ENCODE measurements at places on chromosomes 11 and 22.

- no peak for DNase-seq
These were observed at the start of gene OR5AK2 for GRCh38 chr11:56988614-56989013. Gene OR5AK2 (plus strand): TSS chr11:56988914. CDS start chr11:56988914, 0 bp downstream.

DNA sequence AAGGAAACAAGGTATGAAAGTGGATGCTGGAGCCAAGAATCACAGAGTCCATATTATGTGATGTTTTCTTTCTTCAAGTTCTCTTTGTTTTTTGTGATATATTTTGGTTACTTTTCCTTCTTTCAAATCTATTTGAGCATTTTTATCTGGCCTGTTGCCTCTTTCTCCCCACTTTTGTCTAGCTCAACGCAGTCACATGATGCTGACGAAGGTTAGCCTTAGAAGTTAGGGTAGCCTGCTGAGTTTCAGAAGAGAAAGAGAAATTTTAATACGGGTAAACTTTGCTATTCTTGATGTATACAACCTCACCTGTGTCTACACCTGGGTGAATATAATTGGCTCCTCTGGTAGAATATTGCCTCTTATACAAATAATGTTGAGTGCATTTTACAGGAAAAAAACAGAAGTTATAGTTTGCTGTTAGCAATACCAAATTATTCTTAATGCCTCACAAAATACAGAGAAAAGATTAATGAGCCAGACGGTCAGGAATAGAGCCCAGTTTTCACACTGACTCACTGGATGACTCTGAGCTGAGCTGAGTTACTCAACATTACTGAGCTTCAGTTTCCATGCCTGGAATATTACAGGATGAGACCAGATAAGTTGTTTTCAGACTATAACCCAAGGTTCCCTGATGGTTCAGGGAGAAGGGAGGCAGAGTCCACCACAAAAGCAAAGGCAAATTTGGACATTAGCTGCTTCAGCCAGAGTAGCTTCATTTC lies 161.6 kb upstream of the BDNF start:
- DNase-seq: no peak

DNA sequence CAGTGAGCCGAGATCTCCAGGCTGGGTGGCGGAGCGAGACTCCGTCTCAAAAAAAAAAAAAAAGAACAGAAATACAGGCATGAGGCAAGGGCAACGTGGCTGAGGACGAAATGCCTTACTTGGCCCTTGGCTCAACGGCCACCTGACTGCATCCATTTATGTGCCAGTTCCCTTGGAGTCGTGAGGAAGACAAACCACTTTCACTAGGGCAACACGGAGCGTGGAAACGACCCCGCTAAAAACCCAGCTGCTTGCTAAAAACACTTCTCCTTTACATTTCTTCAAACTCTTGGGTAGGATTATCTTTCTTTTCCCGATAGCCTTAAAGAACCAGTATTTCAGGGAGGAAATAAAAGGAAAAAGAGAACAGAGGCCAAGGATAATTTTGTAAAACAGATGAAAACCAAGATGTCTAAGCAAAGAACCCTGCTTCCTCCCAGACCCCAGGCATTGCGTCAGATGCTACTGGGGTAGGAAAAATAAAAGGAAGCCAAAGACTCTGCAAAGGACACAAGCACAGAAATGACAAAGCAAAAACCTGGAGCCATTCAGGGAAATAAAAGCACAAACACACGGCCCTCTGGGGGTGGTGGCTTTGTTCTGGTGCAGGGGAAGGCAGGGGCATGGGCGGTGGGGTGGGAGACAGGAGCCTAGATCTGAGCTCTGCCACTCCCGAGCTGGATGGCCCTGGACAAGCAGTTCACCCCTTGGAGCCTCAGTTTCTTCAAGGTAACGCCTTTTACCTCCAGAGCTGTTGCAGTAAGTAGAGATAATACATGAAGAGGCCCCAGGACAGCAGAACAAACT lies 37.0 kb downstream of the PC start:
- DNase-seq: no peak

GRCh38 chr11:117226388-117227385 lies 5.2 kb downstream of the PCSK7 start:
- DNase-seq: no peak

GRCh38 chr11:129416080-129416820 lies 40.6 kb downstream of the BARX2 start:
- no peak for DNase-seq

GRCh38 chr11:133173810-133174412 lies 358.4 kb downstream of the OPCML start:
- no peak for DNase-seq

DNA sequence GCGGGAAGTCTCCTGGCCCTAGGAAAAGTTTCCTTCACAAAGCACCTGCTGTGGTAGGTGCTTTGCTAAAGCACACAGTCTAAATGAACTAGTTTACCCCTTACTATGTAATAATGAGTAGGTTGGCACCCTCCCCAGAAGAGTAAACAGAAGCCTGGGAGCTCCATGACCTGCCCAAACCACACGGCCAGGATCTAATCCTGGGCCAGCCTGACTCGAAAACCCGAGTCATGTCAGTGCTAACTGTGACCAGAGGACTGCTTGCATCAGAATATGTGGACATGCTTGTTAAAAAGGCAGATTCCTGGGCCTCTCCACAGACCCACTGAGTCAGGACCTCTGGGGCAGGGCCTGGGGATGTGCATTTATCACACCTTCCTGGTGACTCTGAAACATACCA lies 67.7 kb downstream of the PANX1 start:
- DNase-seq: no peak

DNA sequence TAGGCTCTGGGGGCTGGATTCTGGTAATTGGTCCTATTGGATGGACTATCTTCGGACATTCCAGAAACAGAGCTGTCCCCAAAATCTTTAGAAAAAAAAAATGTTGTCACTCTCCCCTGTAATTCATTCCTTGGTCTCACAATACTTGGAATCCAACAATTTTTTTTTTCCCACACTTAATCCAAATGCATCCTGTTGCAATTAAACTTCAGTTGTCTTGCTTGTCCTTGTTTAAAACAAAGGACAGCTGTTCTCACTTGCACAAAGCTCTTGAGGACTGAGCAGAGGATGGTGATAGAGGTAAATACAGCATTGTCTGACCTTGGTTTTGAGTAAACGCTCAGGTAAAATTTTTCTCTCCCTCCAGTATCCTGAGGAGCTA lies 75.3 kb downstream of the SC5D start:
- DNase-seq: no peak

Data from left forelimb (tissue), 1 donor.